ENCODE measurements at places on chromosomes 7 and 10.
A peak's percentile ranks its signal among the peaks of the same experiment; 100 is the strongest.

- DNase-seq: no peak
These were observed 99.4 kb downstream of the TPST1 start for GRCh38 chr7:66304536-66304935.

GRCh38 chr10:50432211-50433009 is 181.1 kb upstream of the ASAH2 start:
- peak; percentile 33 for DNase-seq

- no peak for DNase-seq
These were observed 59.1 kb downstream of the CSTF2T start for GRCh38 chr10:51640120-51640819.

DNA sequence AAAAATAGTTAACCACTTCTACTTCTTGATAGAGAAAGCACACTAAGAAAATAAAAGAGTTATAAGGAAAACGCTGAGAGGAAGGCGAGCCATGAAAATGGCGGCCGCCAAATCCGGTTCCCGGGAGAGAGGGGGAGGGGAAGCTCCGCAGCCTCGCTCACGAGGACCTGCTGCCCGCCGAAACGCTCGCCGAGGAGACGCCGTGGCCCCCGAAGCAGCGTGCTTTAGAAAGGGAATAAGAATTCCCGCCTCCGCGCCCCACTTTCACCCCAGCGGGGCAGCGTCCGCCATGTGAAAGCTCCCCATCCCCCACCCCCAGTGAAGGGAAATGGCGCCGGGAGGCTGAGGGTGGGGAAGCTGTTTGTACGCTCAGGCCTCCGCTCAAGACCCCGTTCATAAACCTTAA is 505 bp downstream of the HNRNPA2B1 start:
- no peak for DNase-seq

GRCh38 chr10:102795453-102796406 is 41.5 kb downstream of the CYP17A1 start:
- no peak for DNase-seq

- DNase-seq: no peak
These were observed 111.2 kb downstream of the GRK5 start for GRCh38 chr10:119318411-119319160.

DNA sequence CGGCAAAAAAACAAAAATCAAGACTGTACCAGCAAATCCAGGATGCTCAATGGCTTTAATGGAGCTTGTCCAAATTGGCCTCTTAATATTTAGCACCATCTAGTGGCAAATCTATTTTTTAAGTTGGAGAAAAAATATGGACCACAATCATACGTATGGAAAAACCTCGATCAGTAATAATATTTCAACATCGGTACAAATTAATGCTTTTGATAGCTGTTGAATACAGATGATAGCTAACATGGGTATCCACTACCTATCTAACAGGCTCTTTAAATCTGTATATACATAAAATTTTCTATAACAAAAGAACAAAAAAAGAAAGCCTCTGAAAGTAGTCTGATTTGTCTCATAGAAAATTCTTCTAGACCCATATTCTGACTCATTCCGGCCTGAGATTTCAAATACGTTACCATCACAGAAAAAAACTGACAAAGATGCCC is 29.2 kb downstream of the COA1 start:
- DNase-seq: peak; percentile 19

DNA sequence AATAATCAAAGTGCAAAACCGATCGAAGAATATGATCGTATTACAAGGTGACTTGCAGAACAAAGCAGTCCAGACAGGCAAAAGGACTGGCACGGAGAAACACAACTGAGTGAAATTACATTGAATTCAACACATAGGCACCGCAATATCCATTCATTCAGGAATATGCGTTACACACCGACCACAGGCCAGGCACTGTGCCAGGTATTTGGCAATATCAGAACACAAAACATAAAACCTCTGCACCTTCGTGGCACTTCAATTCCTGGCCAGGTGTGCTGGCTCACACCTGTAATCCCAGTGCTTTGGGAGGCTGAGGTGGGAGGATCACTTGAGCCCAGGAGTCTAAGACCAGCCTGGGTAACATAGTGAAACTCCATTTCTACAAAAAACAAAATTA is 187.9 kb downstream of the DIP2C start:
- DNase-seq: no peak

DNA sequence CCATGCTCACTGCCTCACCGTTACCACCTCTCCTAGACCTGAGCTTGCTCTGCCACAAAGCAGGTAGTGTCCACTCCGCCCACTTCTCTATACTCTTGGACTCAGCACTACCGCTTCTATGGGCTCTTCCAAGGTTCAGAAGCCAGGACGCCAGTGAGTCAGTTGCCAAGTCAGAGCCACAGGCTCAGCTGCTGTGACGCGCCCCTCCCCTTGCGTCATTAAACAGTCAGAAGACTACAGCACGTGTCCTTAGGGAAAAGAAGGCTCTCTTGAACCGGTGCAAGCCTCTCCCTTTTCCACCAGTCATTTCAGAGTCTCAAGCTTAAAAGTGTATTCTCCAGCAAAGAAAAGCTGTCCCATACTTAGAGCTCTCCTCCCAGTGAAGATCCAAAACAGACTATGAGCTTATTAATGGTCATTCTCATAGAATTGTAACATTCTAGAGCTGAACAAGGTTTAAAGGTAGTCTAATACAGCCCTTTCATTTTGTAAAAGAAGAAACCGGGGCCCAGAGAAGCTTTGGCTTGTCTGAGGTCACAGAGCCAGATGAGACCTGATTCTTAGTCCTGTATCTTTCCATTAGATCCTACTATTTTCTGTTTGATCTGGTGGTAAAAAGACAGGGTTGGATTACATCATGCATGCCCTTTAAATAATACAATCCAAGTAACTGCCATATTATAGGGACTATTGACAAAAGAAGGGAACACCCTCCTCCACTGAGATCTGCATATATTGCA is 40.9 kb upstream of the MET start:
- peak; percentile 9 for DNase-seq

DNA sequence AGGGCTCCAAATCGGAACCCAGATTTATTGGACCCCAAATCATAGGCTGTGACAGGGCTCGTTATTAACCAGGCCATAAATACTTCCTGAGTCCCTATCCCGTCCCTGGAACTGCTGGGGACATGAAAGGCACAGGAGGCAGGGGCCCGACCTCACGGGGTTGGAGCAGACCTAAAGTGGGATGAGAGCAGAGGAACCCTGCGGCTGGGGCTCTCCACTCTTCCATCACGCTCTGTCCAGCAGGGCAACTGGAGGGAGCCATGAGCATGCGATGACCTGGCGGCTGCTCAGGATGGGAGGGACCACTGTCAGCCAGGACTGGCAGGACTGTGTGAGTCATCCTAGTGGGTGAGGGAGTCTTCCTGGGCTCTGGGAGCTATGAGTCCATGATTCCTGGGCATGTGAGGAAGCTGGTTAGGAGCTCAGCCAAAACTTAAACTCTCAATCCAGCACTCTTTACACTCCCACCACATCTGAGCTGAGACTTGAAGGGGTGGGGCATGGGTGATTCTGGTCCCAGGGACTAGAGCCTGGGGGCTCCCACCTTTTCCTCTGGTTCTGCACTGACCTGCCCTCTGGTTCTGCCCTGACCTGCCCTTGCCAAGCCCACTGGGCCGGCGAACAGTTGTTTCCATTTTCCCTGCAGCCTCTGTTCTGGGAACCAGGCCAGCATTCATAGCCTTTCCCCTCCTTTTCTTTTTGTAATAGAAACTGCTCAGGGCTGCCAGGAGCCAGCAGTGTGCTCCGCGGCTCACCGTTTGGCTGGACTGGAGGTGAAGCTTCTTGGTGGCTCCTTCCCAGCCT is 47.1 kb downstream of the SYPL1 start:
- no peak for DNase-seq

DNA sequence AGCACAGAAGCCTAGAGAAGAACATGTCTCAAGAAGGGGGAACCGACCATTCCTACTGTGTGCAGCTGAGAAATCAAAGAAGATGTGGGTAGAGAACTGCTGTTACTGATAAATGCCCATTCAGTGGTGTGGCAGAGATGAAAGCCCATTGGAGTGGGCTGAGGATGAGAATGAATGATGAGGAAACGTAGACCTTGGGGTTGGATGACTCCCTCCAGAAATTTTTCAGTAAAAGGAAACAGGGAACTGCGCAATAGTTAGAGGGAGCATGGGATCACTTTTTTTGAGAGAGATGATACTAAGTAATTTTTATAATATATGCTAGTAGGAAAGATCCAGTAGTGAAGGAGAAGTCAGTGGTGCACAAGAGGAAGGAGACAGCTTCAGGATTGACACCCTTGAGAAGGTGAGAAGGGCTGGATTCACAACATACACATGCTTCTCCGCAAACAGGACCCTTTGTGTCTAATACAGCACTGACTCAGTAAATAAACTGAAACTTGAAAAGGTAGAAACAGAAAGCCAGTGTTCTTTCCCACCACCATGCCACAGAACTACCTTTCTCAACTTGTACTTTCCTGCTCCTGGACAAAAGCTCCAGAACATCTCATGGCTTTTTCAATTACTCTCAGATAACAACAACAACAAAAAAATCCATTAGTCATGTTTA is 104.7 kb upstream of the IL6 start:
- no peak for DNase-seq

GRCh38 chr10:109887243-109887642 is 36.1 kb downstream of the XPNPEP1 start:
- no peak for DNase-seq

- no peak for DNase-seq
These were observed 250.4 kb downstream of the ELMO1 start for GRCh38 chr7:37198041-37198905.

- DNase-seq: no peak
These were observed 6.2 kb upstream of the GRID1 start for GRCh38 chr10:86372784-86373239.

DNA sequence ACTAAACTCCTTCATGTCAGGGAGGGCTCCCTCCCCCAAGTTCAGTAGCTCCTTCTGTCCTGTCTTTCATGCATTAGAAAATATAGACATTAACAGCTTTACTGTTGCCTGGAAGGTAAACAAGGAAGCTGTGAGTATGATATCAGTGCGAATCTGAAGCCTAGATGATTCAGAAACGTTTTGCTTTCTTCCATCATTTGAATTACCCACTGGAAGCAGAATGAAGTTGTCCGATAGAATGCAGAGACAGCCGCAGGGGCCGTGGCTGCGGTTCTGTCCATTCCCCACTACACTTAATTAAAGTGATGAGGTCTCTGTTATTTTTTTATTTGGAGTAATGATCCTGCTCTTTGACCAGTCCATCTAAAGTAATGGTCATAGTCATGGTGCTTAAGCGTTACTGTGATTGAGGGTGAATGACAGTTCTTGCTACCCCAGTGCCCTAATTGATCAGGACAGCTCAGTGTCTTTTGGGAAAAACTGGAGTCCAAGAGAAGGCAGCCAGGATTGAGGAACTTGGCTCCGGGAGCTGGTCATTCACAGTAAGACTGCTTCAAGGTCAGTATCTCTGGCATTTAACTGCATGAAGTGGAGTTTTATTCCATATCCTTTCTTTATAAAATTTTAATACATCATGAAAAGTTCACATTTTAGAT is 69.9 kb downstream of the PTPRE start:
- no peak for DNase-seq

GRCh38 chr10:89670926-89671325 is 25.9 kb upstream of the PANK1 start:
- DNase-seq: no peak

- DNase-seq: no peak
These were observed 193.8 kb downstream of the THSD7A start for GRCh38 chr7:11638011-11638774.

DNA sequence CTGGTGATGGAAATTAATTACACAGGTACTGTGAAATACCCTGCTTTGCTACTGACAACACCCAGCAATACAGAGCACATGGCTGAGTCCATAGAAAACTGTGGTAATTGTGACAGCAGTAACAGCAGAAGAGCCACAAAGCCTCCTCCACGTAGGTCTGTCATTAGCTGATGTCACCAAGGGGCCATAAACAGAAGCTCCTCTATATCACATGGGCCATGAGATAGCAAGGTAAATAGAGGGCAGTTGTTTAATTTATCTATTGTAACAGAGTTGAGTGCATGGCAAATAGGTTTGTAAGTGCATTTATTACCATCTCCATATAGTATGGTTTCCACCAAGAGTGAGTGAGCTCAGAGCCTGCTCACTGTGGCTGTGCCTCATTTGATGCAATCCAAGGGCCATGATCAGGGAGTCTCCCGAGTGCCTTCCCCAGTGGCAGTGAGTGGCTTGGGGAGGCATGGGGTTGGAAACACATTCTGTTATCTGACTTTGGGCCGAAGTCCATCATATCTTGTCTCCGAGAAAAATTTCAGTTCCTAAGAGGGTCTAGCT is 281.2 kb downstream of the SKAP2 start:
- no peak for DNase-seq

DNA sequence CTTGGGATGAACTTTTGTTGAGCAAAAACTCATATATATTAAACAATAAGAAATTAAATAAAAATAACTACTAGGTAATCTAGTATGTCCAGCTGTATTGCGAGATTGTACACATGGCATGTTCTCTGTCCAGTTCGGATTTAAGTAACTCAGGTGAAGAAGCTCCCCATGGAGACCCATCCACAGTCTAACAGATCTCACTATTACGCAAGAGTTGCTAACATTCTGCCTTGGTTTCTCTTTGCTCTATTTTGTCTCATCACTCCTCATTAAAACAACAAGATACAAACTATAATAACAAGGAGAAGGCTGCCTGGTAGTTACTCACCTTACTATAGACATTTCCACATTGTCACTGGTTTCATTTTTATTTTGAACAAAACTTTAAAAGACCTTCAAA is 1372.3 kb upstream of the CELF2 start:
- no peak for DNase-seq

- no peak for DNase-seq
These were observed 6.4 kb downstream of the MAFK start for GRCh38 chr7:1536743-1537534.

- DNase-seq: no peak
These were observed 90.5 kb upstream of the PHYHIPL start for GRCh38 chr10:59085711-59086502.

DNA sequence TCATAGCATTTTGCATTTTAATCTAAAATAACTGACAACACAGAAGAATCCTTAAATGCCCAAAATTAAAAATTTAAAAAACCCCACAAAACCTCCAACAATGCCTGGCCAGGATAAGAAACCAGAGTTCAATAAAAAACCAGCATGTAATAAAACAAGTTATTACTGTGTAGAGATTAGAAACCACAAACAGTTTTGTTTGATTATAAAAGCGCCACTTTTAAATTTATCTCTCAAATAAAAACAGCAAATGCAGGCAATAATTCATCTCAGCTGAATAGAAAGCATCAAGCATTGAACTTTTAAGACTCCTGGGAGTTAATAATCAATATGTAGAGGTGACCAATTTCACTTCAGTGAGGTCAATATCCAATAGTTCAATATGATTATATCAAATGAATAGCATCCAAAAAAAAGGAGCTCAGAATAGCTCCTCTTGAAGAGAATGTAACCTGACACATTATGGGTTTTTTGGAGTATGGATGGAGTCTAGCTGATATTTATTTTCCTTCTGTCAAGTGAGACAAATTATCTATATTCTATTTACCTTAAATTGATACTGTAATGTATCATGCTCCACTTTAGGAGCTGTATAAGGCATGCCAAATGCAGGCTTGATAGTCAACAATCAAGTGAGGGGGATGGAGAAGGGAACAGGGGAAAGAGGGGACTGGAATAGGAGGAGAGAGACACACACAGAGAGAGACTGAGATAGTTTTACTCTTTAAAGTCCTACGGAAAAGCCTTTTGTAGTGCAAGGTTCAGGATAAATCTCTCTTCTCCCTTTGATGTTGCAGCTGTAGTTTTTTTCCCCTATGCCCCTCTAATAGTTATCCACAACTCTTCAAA is 130.9 kb downstream of the RSU1 start:
- no peak for DNase-seq

Data from GM06990 (cell line).